ENCODE measurements at places on chromosomes 16 and 17.

- H3K4me3 ChIP-seq, result no peak overlapping the region
- H3K36me3 ChIP-seq, result no peaks in the 10 kb centered on the region
- no peaks in the 10 kb centered on the region for H3K4me1 ChIP-seq
- no peak for DNase-seq
- H3K27ac ChIP-seq, result no peak overlapping the region
- H3K27me3 ChIP-seq, result no peaks in the 10 kb centered on the region
Measured at GRCh38 chr17:56771975-56772374, 61.7 kb downstream of the C17orf67 start.

- DNase-seq, result no peak
- H3K4me3 ChIP-seq, result no peak overlapping the region
- H3K27ac ChIP-seq, result no peak overlapping the region
- H3K36me3 ChIP-seq, result no peaks in the 10 kb centered on the region
- H3K27me3 ChIP-seq, result no peaks in the 10 kb centered on the region
Measured at GRCh38 chr17:58270476-58271215, 10.1 kb downstream of the MPO start.

DNA sequence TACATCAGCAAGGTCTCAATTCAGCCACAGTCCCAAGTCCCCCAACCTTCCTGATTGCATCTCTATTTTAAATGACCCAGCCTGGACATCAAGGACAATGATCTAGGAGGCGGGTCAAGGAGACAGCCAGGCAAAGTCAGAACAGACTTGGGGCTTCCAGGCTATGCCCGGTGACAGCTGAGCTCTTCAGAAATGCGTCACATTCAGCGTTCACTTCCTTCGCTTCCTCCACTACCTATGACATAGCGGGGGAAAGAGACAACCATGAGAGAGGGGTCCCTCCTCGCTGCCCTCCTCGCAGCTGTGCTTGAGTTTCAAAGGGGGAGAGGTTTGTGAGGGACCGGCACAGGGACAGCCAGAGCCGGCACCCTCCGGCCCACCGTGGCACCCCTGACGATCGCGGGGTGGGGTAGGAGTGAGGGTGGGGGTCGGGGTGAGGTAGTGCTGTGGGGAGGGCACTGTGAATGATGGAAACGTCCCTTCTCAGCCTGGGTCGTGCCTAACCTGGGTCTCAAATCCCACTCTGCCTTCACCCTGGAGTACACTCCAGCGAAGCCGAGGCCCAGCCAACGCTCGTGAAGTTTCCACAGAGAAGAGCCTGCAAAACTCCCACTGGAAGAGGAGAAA is 12.3 kb upstream of the LGALS3BP start:
- H3K4me1 ChIP-seq, result peaks cover 14% of the 10 kb centered on the region
- H3K27ac ChIP-seq, result no peak overlapping the region
- H3K27me3 ChIP-seq, result no peaks in the 10 kb centered on the region
- no peak for DNase-seq

DNA sequence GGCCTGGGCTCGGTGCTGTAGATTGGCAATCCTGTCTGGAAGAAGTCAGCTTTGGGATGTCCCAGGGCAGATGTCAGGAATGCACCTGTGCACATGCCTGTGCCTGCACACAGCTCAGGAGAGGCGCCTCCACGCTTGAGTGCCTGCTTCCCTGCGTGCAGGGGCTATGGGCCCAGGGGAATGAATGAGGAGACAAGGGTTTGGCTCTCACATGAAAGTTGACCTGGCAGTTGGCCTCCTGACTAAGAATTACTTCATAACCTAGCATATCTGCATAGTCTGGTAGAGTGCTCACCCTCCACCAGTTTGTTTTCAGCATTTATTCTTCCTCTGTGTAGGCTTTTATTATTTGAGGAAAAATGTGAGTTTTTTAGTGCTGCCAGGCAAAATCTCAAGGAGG is 50.0 kb downstream of the PLD6 start:
- no peak overlapping the region for H3K4me3 ChIP-seq
- peak; percentile 27 for DNase-seq
- H3K27ac ChIP-seq, result no peak overlapping the region
- H3K4me1 ChIP-seq, result no peaks in the 10 kb centered on the region

- no peaks in the 10 kb centered on the region for H3K4me1 ChIP-seq
- no peak overlapping the region for H3K27ac ChIP-seq
- no peaks in the 10 kb centered on the region for H3K27me3 ChIP-seq
- no peaks in the 10 kb centered on the region for H3K36me3 ChIP-seq
- no peak for DNase-seq
Measured at GRCh38 chr16:83581082-83581481, 226.7 kb upstream of the HSBP1 start.

DNA sequence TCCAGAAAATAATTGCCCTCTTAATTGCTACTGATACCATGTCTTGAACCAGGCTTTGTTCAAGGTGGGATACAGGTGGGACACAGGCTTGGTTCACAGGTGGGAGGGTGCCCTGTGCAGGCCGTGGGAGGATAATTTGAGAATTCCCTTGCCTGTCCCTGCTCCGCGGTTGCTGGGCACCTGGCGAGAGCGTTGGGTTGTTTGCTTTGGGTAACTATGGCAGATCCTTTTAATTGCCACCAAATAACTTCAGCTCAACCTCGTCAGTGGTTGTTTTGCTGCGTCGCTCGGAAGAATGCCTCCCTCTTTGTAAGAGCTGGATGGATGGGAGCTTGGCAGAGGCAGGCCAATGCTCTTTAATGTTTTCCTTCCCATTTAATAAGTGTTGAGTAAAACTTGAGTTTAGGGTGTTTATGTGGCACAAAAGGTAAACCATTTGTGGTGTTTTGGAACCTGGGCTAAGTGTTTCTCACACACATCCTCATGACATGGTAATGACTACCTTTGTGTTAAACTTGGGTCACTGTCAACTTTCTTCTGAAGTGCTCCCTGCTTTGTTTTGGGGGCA is 202.5 kb downstream of the MSI2 start:
- H3K4me3 ChIP-seq, result no peak overlapping the region
- no peaks in the 10 kb centered on the region for H3K27me3 ChIP-seq
- no peaks in the 10 kb centered on the region for H3K4me1 ChIP-seq
- no peak overlapping the region for H3K27ac ChIP-seq
- no peak for DNase-seq

GRCh38 chr17:57032343-57032742 is 52.7 kb upstream of the AKAP1 start:
- peak overlapping the region; percentile 89 for H3K27ac ChIP-seq
- H3K4me3 ChIP-seq, result no peak overlapping the region
- H3K4me1 ChIP-seq, result peaks cover 27% of the 10 kb centered on the region
- DNase-seq, result peak; percentile 80

Data from prostate gland (tissue), 2 donors.